ENCODE measurements at places on chromosomes 1 and 21. TPM values are rescaled to one million over a fixed set of nuclear protein-coding genes. Genes with fewer than 3 reads are reported as not detected.

FABP3 gene
- not detected for polyA plus RNA-seq

S100A7 gene
- not detected for polyA plus RNA-seq

GRCh38 chr1:9842781-9843575, 19.2 kb upstream of the CLSTN1 start:
- no peak overlapping the region for H3K27ac ChIP-seq
- no peaks in the 10 kb centered on the region for H3K4me1 ChIP-seq
- peaks cover 1% of the 10 kb centered on the region for H3K27me3 ChIP-seq
- peaks cover 3% of the 10 kb centered on the region for H3K36me3 ChIP-seq

MXRA8 gene
- not detected for polyA plus RNA-seq

GRCh38 chr1:98017184-98017583, 96.3 kb upstream of the DPYD start:
- H3K36me3 ChIP-seq: no peaks in the 10 kb centered on the region
- no peaks in the 10 kb centered on the region for H3K4me1 ChIP-seq
- H3K4me3 ChIP-seq: no peak overlapping the region
- DNase-seq: no peak
- H3K27me3 ChIP-seq: peaks cover 5% of the 10 kb centered on the region

- H3K27ac ChIP-seq: no peak overlapping the region
- no peaks in the 10 kb centered on the region for H3K27me3 ChIP-seq
- H3K36me3 ChIP-seq: peaks cover 37% of the 10 kb centered on the region
- H3K4me3 ChIP-seq: no peak overlapping the region
Observed at GRCh38 chr1:219985169-219985568, 56.8 kb upstream of the SLC30A10 start.

FCRLB gene
- 10.6 TPM for polyA plus RNA-seq

- peaks cover 6% of the 10 kb centered on the region for H3K36me3 ChIP-seq
- peaks cover 5% of the 10 kb centered on the region for H3K27me3 ChIP-seq
- H3K27ac ChIP-seq: no peak overlapping the region
- no peak for DNase-seq
Observed at GRCh38 chr1:184637664-184638240, 116.9 kb downstream of the EDEM3 start.

KRTAP7-1 gene
- not detected for polyA plus RNA-seq

DNA sequence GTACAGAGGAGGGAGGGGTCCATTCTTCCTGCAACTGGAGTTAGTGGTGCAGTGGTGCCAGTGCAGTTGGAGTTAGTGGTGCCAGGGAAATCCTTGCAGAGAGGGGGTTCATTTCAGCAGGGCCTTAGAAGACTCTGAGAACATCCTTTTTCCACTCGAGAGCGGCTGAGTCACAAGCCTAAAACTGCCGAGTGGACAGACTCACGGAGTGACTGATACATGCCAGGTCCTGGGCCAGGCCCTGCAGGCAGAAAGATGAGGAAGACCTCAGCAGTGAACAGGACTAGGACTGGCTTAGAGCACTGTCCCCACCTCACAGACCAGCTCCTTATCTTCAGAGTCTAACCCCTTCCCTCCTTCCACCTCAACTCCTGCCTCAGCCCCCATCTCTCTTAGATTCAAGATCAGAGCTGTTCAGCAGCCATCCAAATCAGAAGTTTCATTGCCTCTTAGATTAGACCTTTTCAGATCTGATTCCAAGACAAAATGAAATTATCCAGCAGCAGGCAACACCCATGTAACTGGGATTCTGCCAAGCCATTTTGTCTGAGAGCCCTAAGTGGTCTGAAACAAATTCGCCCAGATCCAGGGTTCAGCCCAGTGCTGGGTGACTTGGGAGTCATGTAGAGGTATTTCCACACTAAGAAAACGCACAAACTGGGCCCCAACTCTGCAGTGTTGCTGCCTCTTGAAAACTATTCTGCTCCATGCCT, 12.7 kb upstream of the IKBKE start:
- H3K4me1 ChIP-seq: no peaks in the 10 kb centered on the region
- no peaks in the 10 kb centered on the region for H3K27me3 ChIP-seq
- peaks cover 18% of the 10 kb centered on the region for H3K36me3 ChIP-seq
- DNase-seq: no peak
- no peak overlapping the region for H3K27ac ChIP-seq

NUAK2 gene
- 6.3 TPM for polyA plus RNA-seq

C2CD4D gene
- 0.52 TPM for polyA plus RNA-seq

GRCh38 chr1:175320804-175321203, 128.2 kb upstream of the KIAA0040 start:
- H3K36me3 ChIP-seq: no peaks in the 10 kb centered on the region
- DNase-seq: no peak
- H3K4me1 ChIP-seq: peaks cover 7% of the 10 kb centered on the region
- H3K27me3 ChIP-seq: no peaks in the 10 kb centered on the region

LYST gene
- polyA plus RNA-seq: 27.7 TPM

- H3K27ac ChIP-seq: no peak overlapping the region
- peaks cover 1% of the 10 kb centered on the region for H3K27me3 ChIP-seq
- DNase-seq: no peak
- peaks cover 6% of the 10 kb centered on the region for H3K36me3 ChIP-seq
Observed at GRCh38 chr1:174682419-174683008, 234.8 kb downstream of the GPR52 start.

NHLH1 gene
- polyA plus RNA-seq: not detected

- H3K36me3 ChIP-seq: peaks cover 17% of the 10 kb centered on the region
- no peak overlapping the region for H3K4me3 ChIP-seq
- H3K27ac ChIP-seq: no peak overlapping the region
Observed at GRCh38 chr21:44549525-44550211, 1.6 kb downstream of the KRTAP10-2 start.

CD1B gene
- not detected for polyA plus RNA-seq

LCE2A gene
- not detected for polyA plus RNA-seq

RGS2 gene
- polyA plus RNA-seq: 227 TPM

GRCh38 chr1:30642391-30643120, 80.8 kb downstream of the MATN1 start:
- DNase-seq: no peak
- peaks cover 18% of the 10 kb centered on the region for H3K27me3 ChIP-seq
- H3K4me1 ChIP-seq: no peaks in the 10 kb centered on the region
- no peaks in the 10 kb centered on the region for H3K36me3 ChIP-seq

CFHR4 gene
- not detected for polyA plus RNA-seq

GPR153 gene
- polyA plus RNA-seq: 0.58 TPM

DNA sequence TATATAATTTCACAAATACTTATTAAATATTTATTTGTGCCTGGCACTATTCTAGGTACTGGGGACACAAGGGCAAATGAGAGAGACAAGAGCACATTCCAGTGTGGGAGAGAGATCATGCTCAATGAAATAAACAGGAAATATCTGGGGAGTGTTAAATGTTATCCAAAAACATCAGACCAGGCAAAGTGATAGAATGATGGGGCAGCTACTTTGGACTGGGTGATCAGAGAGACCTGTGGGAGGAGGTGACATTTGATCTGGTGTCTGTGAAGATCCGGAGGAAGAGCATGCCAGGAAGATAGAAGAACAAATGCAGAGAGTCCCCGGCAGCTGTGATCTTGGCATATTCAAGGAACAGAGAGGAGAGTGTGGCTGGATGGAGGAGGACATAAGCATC, 27.5 kb upstream of the GNG12 start:
- no peak overlapping the region for H3K27ac ChIP-seq
- H3K36me3 ChIP-seq: no peaks in the 10 kb centered on the region
- DNase-seq: no peak
- H3K27me3 ChIP-seq: peaks cover 7% of the 10 kb centered on the region
- H3K4me3 ChIP-seq: no peak overlapping the region

GRCh38 chr1:47592296-47593012, 154.6 kb downstream of the FOXD2 start:
- no peak overlapping the region for H3K27ac ChIP-seq
- no peaks in the 10 kb centered on the region for H3K36me3 ChIP-seq
- H3K27me3 ChIP-seq: peaks cover 10% of the 10 kb centered on the region
- H3K4me1 ChIP-seq: no peaks in the 10 kb centered on the region
- DNase-seq: no peak
- peak overlapping the region; percentile 26 for H3K4me3 ChIP-seq

CCDC185 gene
- not detected for polyA plus RNA-seq

- no peak for DNase-seq
- H3K4me3 ChIP-seq: no peak overlapping the region
- H3K4me1 ChIP-seq: peaks cover 34% of the 10 kb centered on the region
- H3K27me3 ChIP-seq: peaks cover 1% of the 10 kb centered on the region
- no peaks in the 10 kb centered on the region for H3K36me3 ChIP-seq
- H3K27ac ChIP-seq: no peak overlapping the region
Observed at GRCh38 chr1:76266762-76267161, 192.2 kb downstream of the ST6GALNAC3 start.

GRCh38 chr1:21361506-21361905, 71.2 kb upstream of the ECE1 start:
- no peaks in the 10 kb centered on the region for H3K27me3 ChIP-seq
- H3K36me3 ChIP-seq: no peaks in the 10 kb centered on the region
- DNase-seq: no peak
- H3K4me3 ChIP-seq: no peak overlapping the region
- no peaks in the 10 kb centered on the region for H3K4me1 ChIP-seq
- no peak overlapping the region for H3K27ac ChIP-seq

SPRR5 gene
- not detected for polyA plus RNA-seq

DNA sequence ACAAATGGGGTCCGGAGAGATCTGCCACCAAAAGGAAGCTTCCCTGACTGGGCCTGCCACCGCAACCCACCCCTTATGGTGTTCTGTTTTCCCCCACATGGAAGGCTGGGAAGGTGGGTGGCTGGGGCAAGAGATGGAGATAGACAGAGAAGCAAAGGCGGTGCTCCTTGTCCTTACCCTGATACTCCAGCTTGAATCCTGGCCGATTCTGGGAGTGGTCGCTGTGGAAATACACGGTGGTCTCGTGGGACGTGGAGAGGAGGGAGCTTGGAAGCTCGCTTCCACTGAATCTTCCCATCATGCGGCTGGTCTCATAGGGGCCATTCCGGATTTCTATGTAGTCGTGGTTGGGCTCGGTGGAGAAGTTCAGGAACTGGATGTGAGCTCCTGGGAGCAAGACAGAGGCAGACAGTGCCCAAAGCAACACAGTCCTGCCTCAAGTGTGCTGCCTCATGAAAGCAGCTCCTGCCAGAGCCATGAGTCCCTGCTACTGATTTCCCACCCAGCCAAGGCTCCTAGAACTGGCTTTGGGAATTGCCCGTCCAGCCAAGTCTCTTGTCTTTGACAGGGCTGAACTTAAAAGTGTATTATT, 138.5 kb downstream of the ZSCAN20 start:
- H3K36me3 ChIP-seq: no peaks in the 10 kb centered on the region
- no peak overlapping the region for H3K4me3 ChIP-seq
- no peaks in the 10 kb centered on the region for H3K27me3 ChIP-seq
- H3K4me1 ChIP-seq: no peaks in the 10 kb centered on the region
- no peak for DNase-seq

- no peaks in the 10 kb centered on the region for H3K4me1 ChIP-seq
- DNase-seq: no peak
- no peak overlapping the region for H3K4me3 ChIP-seq
- H3K36me3 ChIP-seq: peaks cover 2% of the 10 kb centered on the region
Observed at GRCh38 chr1:118785246-118785645, 202.9 kb downstream of the TBX15 start.

NBPF11 gene
- polyA plus RNA-seq: 0.94 TPM

- H3K27ac ChIP-seq: no peak overlapping the region
- no peak for DNase-seq
- H3K4me3 ChIP-seq: no peak overlapping the region
- no peaks in the 10 kb centered on the region for H3K4me1 ChIP-seq
- H3K27me3 ChIP-seq: peaks cover 17% of the 10 kb centered on the region
Observed at GRCh38 chr1:168897249-168897648, 168.2 kb upstream of the DPT start.

DNA sequence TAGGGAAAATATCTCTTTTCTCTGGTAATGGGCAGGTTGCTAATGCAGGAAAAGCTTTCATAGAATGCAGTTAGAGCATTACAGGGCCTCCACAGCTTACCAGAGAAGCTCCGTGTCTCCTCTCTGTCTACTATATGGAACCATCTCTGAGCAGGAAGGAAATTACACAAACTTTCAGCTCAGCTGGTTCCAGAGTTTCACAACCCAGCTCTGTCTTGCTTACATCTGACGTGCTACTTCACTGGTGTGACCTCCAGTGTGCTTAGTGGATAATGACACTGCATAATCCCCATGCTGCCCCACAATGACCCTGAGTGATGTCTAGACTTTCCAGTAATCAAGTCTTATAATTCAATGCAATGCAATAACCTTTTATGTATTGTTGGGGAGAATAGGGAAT, 4.3 kb upstream of the FGGY start:
- no peaks in the 10 kb centered on the region for H3K36me3 ChIP-seq
- DNase-seq: peak; percentile 54
- peaks cover 3% of the 10 kb centered on the region for H3K27me3 ChIP-seq

DCST2 gene
- polyA plus RNA-seq: not detected

- no peaks in the 10 kb centered on the region for H3K4me1 ChIP-seq
- no peaks in the 10 kb centered on the region for H3K36me3 ChIP-seq
- no peak overlapping the region for H3K4me3 ChIP-seq
- H3K27me3 ChIP-seq: no peaks in the 10 kb centered on the region
- H3K27ac ChIP-seq: no peak overlapping the region
Observed at GRCh38 chr1:94191216-94191615, 46.2 kb downstream of the ARHGAP29 start.

DTL gene
- 3.1 TPM for polyA plus RNA-seq

- no peak overlapping the region for H3K27ac ChIP-seq
- peaks cover 3% of the 10 kb centered on the region for H3K4me1 ChIP-seq
- H3K4me3 ChIP-seq: peak overlapping the region; percentile 50
- H3K27me3 ChIP-seq: peaks cover 6% of the 10 kb centered on the region
- DNase-seq: no peak
Observed at GRCh38 chr1:56578138-56578962, 1.0 kb downstream of the PLPP3 start.

DNA sequence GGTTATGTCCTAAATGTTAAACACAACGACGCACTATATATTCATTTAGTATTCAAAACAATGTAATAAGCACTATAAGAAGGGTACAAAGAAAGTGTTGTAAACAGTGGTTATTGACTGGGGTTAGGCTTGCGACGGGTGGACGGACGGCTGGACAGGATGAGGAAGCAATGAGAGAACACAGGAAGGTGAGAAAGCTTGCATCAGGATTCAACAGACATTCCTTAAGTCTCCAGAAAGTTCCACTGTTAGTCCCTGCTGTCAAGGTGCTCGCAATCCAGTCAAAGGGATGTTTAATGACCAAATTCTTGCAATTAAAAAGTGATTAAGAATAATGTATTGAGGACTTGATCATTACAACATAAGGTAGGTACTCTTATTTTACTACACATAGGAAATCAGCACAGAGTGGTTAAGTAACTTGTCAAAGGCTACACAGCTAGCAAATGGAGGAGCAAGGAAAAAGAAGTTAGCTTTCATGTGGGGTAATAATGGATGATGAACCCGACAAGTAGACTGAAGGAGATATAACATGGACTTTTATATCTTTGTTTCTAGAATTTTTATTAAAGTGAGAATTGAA, 994 bp upstream of the ACBD6 start:
- peaks cover 7% of the 10 kb centered on the region for H3K27me3 ChIP-seq
- peaks cover 40% of the 10 kb centered on the region for H3K4me1 ChIP-seq
- H3K27ac ChIP-seq: peak overlapping the region; percentile 95
- H3K4me3 ChIP-seq: peak overlapping the region; percentile 98
- no peaks in the 10 kb centered on the region for H3K36me3 ChIP-seq

- no peaks in the 10 kb centered on the region for H3K36me3 ChIP-seq
- H3K27ac ChIP-seq: no peak overlapping the region
- no peak for DNase-seq
- H3K27me3 ChIP-seq: no peaks in the 10 kb centered on the region
Observed at GRCh38 chr1:110490791-110491451, 28.1 kb downstream of the KCNA10 start.

Data from immature natural killer cell (primary cell).